Activated CD4-positive, alpha-beta T cell treated with anti-CD3 and anti-CD28 coated beads, Interleukin-2, amount 10 ng/mL, durations not matched to agents 24 days and 14 days (primary cell): ENCODE measurements at places on chromosomes 5 and 9. TPM values are rescaled to one million over a fixed set of nuclear protein-coding genes. Genes with fewer than 3 reads are reported as not detected.

Gene SERF1A
- total RNA-seq, result 7.3 and 8.8 TPM in 2 replicates

Gene LCN15
- not detected in 2 replicates for total RNA-seq

DNA sequence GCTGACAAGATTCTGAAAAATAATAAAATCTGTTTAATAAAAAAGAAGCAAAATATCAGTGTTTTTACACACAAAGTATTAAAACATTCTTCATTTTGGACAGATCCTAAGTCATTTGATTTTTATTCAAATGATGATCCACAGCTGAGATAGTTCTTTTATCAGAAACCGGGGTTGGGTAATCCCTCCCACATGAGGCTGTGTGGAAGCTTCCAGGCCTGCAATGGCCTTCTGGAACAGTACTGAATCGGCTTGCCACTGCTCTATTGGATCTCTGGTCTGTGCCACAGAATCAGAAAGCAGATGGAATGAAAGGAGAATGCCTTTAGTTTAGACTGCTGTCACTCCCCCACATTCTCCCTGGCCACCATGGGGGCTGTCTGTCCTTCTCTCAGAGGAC is 6.1 kb upstream of the C5orf58 start:
- no peak for DNase-seq

GRCh38 chr5:74934949-74935751 is 69.0 kb upstream of the FAM169A start:
- DNase-seq, result peak; percentile 79

DNA sequence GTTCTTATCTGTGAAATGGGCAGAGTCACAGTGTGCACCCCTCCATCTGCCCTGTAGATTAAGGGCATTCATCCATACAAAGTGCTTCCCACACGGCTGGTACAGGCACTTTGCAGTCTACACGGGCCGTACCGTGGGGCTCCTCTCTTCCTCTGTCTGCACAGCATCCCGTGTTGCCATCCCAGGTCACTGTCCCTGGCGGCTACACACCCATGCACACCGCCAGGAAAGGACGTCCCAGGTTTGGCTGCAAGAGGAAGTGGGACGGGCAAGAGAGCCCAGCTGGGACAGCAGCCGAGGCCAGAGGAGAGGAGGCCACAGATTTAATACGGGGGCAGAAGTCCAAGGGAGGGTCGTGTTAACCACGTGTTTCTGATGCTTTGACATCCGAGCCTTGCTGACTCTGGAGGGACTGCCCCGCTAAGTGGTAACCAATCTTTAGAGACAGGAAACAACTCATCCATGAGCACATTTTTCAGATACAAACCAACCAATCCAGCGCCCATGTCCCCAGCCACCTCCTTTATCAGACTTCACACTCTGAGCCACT is 120.0 kb downstream of the ZNF354C start:
- no peak for DNase-seq

DNA sequence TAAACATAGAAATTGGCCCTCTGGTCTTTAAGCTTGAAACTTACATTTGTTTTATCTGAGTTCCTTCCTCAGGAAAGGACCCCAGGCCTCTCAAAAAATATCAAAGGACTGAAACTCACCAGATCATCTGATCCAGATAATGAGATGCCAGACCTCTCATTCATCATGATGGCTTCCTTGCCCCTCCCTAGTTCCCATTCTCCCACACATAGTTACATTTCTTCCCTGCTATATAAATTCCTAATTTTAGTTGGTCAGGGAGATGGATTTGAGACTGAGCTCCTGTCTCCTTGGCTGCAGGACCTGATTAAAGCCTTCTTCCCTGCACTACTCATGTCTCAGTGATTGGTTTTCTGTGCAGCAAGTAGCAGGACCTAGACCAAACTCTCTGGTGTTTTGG is 119.4 kb upstream of the SPIN1 start:
- no peak for DNase-seq
